ENCODE measurements at places on chromosomes 2 and 18. TPM values are rescaled to one million over a fixed set of nuclear protein-coding genes. Genes with fewer than 3 reads are reported as not detected.

The FAHD2B gene
- total RNA-seq: 10.3 TPM

The STARD6 gene
- total RNA-seq: not detected

The PKDCC gene
- 30.5 TPM for total RNA-seq

The SKA1 gene
- total RNA-seq: 17.1 TPM

The MC4R gene
- total RNA-seq: not detected
